ENCODE measurements at places on chromosomes 1 and 21. TPM values are rescaled to one million over a fixed set of nuclear protein-coding genes. Genes with fewer than 3 reads are reported as not detected.
A peak's percentile ranks its signal among the peaks of the same experiment; 100 is the strongest.

- DNase-seq: no peak
Observed at GRCh38 chr1:100530141-100530540, 7.8 kb upstream of the GPR88 start.

DNA sequence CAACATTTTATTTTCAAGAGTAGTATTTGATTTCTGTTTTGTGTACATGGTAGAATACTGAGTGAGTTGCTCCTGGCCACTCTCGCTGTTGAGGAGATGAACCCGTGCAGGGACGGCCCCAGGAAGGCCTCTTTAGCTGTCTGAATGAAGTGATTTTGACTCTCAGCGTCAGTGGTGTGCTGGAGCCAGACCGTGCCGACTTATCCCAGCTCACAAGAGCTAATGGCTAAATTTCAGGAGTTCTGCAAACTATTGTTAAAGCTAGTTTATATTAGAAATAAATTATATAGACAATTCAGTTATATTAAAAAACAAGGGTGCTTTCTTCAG, 111.2 kb upstream of the KIF26B start:
- DNase-seq: no peak

Gene SPRR2B
- total RNA-seq: not detected

GRCh38 chr1:54207287-54207686, 7.3 kb downstream of the MRPL37 start:
- no peak for DNase-seq

Gene KCNE2
- not detected for total RNA-seq

- DNase-seq: no peak
Observed at GRCh38 chr1:172414331-172414730, 6.2 kb upstream of the C1orf105 start.

- no peak for DNase-seq
Observed at GRCh38 chr1:202279806-202280205, 61.9 kb downstream of the UBE2T start.

- no peak for DNase-seq
Observed at GRCh38 chr1:245418077-245418476, 263.3 kb downstream of the KIF26B start.

DNA sequence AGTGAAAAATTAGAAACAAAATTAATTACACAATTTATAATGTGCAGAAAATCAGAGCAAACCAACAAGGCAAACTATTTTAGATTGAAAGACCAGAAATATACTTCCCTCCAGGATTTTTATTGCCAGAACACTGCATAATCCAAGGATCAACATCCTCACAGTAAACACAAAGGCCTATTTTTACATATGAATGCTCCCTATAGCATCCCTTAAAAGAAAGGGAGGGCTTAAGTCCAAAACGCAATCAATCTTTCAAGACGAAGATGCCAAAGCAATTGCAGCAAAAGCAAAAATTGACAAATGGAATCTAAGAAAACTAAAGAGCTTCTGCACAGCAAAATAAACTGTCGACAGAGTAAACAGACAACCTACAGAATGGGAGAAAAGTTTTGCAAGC, 18.6 kb upstream of the CHIA start:
- no peak for DNase-seq

- peak; percentile 55 for DNase-seq
Observed at GRCh38 chr21:43893536-43894205, 28.6 kb downstream of the AGPAT3 start.

Gene LRRC7
- 0.03 TPM for total RNA-seq

GRCh38 chr1:91120421-91120820, 98.6 kb upstream of the ZNF644 start:
- no peak for DNase-seq

Gene GSTM3
- 16.0 TPM for total RNA-seq

GRCh38 chr1:114609026-114609425, 27.6 kb upstream of the BCAS2 start:
- DNase-seq: no peak

DNA sequence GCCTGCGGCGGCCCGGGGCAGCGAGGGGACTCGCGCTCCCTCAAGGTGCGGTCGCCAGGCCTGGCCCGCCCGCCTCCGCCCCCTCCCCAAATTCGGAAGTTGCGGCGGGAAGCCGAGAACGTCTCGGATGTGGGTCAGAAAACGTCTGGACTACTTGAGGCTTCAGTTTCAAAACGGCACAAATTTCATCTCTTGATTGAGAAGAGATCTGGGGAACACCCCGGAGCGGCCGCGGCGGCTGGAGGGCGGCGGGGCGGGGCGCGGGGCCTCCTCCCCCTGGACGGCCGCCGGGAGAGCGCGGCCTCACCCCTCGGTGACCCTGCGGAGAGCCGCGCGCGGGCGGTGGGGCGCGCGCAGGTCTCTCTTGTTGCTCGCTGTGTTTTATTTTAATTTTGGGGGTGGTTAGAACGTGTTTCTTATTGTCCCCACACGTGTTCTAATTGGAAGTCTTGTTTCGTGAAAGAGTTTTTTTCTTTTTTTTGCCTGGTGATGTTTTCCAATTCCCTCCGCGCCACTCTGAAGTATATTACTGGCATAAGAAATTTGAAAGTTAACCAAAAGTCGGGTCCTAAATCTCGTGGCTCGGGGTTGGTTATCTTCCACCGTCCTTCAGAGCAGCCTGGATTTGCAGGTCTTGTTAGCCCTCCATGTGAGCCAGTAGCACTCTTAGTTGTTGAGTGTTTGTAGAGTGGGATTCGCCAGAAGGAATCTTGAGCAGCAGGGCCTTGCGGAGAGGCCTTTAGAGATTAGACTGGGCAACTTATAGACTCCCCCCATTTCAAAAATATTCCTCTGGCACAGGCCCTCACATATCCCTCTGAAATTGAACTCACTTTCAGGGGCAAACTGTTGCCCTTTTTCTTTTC, 749 bp downstream of the PCBP3 start:
- no peak for DNase-seq

Gene BATF3
- total RNA-seq: 18.8 TPM
